ENCODE measurements at places on chromosomes 6 and 20.

DNA sequence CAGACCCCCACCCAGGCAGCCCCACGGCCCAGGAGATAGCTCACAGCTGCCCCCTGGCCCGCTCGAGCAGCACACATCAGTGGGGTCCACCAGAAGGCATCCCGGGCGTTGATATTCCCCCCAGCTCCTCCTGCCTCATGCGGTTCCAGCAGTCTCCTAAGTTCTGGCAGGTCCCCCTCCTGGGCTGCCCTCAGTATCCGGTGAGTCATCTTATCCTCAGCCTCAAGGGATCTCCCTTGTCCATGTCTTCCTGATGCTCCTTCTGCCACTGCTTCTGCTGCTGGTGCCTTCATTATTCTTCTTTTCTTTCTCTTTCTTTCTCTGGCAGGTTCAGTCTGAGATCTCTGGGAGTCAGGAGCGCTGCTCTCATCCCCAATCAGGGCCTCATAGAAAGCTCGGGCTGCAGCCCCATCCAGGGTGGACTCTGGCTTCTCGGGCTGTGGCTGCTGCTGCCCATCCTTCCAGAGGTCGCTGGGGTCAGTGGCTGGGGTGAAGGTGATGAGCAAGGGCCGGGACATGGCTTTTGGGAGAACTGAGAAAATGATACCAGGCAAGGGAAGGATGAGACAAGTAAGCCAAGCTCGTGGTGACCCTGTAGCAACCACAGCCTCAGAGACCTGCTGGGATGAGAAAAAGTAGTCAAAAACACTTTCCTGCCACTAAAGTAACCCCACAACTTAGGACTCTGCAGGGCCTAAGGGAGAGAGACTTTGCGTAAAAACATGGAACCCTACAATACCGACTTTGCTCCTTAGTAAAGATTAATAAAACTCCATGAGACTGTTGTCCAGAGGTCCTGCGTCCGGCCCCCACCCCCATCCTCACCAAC, 622 bp downstream of the GPANK1 start:
- DNase-seq = peak; percentile 92

- no peak for DNase-seq
Measured at GRCh38 chr6:133767357-133767970, 121.4 kb upstream of the TCF21 start.

GRCh38 chr6:170113141-170113540, 177.7 kb downstream of the DLL1 start:
- DNase-seq = no peak

DNA sequence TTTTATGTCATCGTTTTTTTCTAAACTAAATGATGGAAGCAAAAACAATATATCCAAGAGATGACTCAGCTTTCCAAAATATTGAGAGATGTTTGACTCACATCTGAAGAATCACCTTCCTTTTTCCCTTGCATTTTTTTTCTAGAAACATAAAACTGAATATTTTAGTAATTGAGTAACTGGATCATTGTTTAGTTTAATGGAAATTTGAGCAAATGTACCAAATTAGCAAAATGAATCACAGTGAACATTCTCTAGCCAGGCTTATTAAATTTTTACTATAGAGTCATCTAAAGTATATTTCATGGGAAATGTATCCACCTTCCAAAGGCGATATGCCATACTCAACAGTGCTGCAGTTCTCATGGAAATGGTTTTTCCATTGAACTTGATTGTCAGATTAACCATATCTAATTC, 145.5 kb downstream of the TENT5A start:
- no peak for DNase-seq

DNA sequence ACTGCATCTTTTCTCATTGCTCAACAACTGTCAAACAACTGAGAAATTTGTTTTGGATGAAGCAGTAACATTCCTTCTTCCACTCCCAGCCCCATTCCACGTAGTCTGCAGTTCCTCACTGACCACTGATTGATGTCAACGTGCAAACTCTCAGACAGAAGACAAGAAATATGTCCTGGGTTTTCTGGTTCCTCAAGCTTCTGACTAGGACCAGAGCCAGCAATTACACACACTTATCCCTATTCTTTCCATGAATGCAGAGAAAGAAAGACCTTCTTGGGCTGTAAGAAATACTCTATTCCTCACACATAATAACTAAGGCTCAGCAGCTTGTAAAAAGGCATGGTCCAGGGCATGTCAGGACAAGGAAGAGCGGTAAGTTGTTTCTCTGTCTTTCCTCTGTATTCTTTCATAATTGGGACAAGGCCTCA, 790.1 kb upstream of the SLC35B3 start:
- no peak for DNase-seq

DNA sequence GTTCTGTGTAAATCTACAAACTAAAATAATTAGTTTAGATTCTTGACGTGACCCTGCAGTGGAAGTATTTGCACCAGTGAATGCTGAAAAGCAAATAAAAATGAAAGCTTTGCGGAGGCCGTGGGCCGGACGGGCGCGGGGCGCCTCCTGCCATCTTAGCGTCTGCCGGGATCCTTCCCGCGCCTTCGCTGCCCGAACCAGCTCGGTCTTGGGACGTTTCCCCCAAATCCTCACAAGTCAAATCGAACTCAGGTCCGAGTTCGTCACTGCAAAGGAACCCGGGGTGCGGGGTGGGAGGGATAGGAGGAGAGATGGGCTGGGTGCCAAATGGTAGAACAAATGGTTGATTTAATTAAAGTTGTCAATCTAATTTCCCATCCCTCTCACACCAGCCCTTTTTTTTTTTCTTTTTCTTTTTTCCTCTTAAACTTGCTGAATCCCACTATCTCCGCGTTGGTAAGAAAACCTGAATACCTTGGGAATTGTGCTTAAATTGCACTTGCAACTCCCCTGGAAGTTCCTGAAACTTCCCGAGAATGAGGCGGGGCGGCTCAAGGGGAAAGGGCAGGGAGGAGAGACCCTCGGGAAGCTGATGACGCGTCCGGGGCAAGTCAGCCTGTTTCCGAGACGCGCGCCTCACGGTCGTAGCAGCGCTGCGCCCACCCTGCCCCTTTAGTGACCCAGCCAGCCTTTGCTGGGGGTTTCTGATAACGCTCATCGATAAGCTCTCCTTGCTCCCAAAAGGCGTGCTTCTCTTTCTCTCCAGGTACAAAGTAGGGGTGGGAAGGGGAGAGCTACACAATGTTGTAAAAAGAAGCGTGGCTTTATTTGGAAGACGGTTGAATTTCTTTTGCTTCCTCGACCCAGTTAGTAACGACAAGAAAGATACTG, 1.8 kb downstream of the GJA1 start:
- peak; percentile 50 for DNase-seq

- no peak for DNase-seq
Measured at GRCh38 chr6:33983109-33983716, 162.7 kb downstream of the GRM4 start.

GRCh38 chr6:71531841-71532240, 243.2 kb downstream of the OGFRL1 start:
- DNase-seq = no peak

DNA sequence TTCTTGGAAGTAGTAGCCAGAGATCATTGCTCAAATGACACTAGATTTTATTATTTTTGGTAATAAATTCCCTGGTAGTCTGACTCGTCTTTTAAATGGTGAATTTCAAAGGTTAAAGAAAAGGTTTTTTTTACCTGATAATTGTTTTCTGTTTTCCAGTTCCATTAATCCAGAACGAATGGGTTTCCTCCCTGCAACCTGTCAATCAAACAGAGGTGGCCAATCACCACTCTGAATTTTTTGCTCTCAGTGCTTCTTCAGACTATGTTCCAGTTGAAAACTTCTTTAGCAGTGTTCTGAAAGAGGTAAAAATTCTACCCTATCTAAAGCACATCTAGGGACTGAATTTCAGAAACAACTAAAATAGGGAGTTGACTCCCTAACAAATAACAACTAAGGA, 73.8 kb downstream of the PHIP start:
- DNase-seq = no peak

DNA sequence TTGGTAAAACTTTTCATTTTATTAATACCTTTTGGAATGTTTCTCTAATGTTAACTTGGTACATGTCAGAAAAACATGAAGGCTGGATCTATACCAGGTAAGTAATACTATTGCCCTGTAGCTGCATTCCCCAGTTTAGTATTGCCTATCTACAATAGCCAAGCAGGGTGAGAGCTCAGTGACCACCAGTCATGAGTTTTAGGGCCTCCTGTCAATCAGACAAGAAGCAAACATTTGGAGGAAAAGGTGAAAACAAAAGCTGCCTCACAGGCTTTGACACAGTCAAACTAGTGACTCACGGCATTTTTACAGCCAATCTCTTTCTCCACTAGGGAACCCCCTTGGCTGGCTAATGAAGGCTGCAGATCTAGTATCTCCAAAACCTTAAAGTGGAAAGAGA, 9.5 kb upstream of the CDC5L start:
- DNase-seq = no peak

- no peak for DNase-seq
Measured at GRCh38 chr6:127561660-127562059, 15.3 kb upstream of the C6orf58 start.

- no peak for DNase-seq
Measured at GRCh38 chr6:108359901-108360882, 65.3 kb downstream of the AFG1L start.

DNA sequence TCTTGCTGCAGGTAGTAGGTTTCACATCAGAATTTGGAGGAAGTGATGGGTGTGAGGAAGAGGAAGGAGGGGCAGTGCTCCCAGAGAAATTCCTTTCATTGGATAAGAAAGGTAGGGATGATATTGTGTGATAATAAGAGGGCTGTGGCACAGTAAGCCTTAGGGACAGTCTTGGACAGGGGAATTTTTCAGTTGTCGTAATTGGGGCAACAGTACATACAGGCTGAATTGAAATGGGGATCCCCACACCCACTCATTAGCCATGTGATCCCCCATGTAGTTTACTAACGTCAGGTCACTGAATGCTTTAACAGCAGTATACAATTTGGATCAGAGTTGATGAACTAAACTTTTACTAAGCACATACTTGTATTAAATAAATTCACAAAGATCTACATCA, 79.4 kb downstream of the FOXO3 start:
- DNase-seq = no peak

- no peak for DNase-seq
Measured at GRCh38 chr20:51380401-51381385, 161.8 kb downstream of the NFATC2 start.

- no peak for DNase-seq
Measured at GRCh38 chr6:119565893-119566292, 216.3 kb upstream of the MAN1A1 start.

Data from hepatic stellate cell (primary cell).